ENCODE measurements at places on chromosomes 12 and 14.

GRCh38 chr12:83389237-83389996 is 702.7 kb downstream of the TMTC2 start:
- DNase-seq: no peak

- no peak for DNase-seq
These were observed 753.6 kb downstream of the SLC16A7 start for GRCh38 chr12:60349232-60349978.

GRCh38 chr12:63995512-63995911 is 151.0 kb downstream of the SRGAP1 start:
- no peak for DNase-seq

DNA sequence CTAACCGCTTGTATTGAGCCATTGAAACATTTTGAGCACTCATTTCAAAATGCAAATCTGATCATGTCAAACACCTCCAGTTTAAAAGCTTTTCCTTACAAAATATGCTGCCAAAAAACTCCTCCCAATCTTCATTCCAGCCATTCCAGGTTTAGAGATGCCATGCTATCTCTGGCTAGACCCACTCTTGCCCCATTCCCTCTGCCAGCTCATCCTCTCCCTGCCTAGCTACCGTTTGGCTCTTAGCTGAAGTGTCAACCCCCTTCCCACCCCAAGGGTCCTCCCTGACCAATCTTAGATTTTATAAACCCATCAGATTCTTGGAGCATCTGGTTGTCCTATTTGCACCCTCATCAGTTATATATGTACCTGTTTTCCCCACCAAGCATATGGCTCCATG is 75.0 kb downstream of the SCAF11 start:
- DNase-seq: no peak

GRCh38 chr12:70389678-70390077 is 23.6 kb downstream of the KCNMB4 start:
- DNase-seq: no peak

GRCh38 chr14:42023452-42023851 is 416.8 kb downstream of the LRFN5 start:
- no peak for DNase-seq

GRCh38 chr12:124705545-124706138 is 138.2 kb upstream of the NCOR2 start:
- DNase-seq: no peak

Measured in pulmonary artery endothelial cell (primary cell).